ENCODE measurements at places on chromosomes 13 and 19. TPM values are rescaled to one million over a fixed set of nuclear protein-coding genes. Genes with fewer than 3 reads are reported as not detected.

DNA sequence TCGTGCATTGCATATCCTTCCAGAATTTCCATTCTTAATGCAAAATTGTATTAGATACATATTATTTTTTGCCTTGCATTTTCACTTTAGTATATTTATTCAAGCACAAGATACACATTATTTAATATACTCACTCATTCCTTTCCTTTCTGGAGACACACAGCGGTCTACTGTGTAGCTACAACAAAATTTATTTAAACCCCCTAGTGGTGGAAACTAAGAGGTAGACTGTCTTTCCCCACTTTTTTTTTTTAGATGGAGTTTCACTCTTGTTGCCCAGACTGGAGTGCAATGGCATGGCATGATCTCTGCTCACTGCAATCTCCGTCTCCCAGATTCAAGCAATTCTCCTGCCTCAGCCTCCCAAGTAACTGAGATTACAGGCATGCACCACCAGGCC lies 2040.3 kb upstream of the PCDH20 start:
- no peak for DNase-seq

DNA sequence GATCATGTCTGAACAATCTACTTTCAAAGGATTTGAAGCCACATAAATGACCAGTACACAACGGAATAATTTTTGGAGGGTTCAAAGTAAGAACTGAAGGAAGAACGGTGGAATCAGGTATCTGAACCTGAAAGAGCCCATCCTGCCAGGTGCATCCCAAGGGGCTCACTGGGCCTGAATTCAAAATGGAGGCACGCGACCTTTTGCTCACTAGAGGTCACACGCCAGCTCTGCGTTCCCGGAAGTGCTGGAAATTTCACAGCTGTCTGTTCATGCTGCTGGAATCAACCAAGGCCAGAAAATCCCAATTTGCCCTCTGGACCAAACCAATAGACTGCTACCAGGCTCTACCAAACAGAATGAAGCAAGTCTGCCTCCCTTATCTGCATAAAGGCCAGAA lies 4.2 kb upstream of the RASA3 start:
- no peak for DNase-seq

DNA sequence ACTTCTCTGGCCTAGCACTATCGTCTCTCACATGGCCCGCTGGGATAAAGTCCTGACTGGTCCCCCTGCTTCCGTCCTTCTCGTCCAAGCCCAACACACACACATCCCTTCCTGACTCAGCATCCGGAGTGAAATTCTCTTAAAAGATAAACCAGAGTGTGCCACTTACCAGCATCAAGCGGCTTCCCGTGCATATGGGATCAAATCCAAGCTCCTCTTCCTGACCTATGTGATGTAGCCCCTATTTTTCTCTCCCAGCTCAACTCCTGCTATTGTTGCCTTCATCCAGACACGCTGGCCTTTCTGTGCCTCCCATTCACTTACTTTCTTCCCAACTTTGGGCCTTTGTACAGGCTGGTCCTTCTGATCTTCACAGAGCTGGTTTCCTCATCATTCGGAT lies 530.4 kb downstream of the DIAPH3 start:
- no peak for DNase-seq

DNA sequence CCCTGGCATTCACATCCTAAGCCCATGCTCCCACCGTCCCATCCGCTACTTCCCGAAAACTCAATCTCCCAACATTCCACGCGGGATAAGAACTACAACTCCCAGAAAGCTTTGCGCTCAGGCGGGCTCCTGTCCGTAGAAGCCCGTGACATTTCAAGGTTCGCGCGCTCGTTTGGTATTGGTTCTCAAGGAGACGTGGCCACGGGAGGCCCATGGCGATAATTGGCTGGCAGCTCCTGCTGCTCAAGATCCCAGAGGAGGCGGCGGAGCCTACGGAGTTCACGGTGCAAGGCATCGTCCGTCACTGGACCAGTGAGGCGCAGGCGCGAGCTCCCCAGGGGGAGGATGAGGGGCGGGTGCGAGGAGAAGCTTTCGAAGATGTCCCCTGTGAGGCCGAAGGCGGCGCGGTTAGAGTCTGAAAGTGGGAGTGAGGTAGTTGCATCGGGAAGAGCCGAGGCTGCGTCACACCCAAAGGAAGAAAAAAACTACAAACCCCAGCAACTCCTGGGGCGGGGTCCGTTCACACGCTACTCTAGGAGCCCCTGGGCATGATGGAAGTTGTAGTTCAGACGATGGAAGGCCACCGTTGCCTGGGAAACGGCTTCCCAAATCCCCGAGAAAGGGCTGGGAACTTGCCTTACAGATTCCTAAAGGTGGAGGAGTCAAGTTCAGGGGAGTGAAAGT lies 1.2 kb upstream of the MAMSTR start:
- peak; percentile 93 for DNase-seq

DNA sequence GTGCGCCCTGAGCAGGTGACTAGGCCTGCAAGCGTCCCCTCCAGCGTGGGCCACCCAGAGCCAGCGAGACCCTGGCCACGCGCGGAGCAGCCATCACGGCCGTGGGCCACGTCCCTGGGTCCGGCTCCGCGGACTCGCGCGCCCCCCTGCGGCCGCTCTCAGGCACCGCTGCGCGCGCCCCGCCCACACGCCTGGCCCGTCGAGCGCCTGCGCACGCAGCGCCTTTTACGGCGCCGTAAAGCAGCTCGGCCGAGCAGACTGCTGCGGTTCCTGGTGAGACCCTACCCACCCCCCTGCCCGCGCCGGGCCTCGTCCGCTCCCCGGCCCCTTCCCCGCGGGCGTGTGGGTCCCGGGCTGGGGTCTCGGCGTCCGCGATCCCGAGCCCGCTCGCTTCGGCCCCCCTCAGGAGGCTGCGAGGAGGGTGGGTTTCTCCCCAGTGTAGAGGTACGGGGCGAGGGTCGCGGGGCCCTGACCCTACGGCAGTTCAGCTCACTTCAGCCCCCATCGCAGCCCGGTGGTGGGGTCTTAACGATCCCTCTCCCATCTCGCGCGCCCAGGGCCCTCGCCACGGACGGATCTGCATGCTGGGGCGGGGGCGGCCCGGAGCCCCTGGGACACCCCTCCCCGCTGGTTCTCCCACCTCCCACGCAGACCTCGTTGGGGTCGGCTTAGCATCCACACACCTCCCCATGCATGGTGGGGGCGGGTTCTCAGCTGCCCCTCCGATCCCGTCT lies at the start of gene TRAPPC5:
Gene TRAPPC5, plus strand, starts transcription at position 228 of the 734 bp plus-strand sequence. CDS start 1,421 bp downstream, outside the sequence.
- DNase-seq, result peak; percentile 93

GRCh38 chr13:77800219-77800618 lies 102.7 kb downstream of the SLAIN1 start:
- DNase-seq, result no peak

GRCh38 chr19:23101241-23101640 lies 15.6 kb upstream of the ZNF730 start:
- no peak for DNase-seq

The NR2F6 gene
- 2.9 TPM for polyA plus RNA-seq

The FGF21 gene
- not detected for polyA plus RNA-seq

The PNMA8B gene
- 0.12 TPM for polyA plus RNA-seq

Measured in B cell (primary cell).